ENCODE measurements at places on chromosomes 5 and 9.

GRCh38 chr5:3343211-3343610 is 252.4 kb upstream of the IRX1 start:
- no peak for DNase-seq

DNA sequence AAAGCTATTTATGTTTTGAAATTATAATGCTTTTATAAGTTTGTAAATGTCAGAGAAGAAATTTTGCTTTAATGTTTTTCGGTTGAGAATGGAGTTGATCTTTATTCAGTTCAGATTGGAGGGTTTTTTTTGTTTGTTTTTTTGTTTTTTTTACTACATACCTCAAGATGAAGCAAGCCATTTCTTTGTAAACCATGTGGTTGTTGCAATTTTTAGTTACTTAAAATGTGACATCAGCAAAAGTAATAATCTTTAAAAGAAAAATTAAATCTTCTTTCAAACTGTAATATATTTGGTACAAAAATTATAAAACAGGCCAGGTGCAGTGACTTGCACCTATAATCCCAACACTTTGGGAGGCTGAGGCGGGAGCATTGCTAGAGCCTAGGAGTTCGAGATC is 102.6 kb downstream of the CDC42SE2 start:
- DNase-seq = no peak

GRCh38 chr5:148965511-148966265 is 97.2 kb downstream of the SH3TC2 start:
- DNase-seq = peak; percentile 99

DNA sequence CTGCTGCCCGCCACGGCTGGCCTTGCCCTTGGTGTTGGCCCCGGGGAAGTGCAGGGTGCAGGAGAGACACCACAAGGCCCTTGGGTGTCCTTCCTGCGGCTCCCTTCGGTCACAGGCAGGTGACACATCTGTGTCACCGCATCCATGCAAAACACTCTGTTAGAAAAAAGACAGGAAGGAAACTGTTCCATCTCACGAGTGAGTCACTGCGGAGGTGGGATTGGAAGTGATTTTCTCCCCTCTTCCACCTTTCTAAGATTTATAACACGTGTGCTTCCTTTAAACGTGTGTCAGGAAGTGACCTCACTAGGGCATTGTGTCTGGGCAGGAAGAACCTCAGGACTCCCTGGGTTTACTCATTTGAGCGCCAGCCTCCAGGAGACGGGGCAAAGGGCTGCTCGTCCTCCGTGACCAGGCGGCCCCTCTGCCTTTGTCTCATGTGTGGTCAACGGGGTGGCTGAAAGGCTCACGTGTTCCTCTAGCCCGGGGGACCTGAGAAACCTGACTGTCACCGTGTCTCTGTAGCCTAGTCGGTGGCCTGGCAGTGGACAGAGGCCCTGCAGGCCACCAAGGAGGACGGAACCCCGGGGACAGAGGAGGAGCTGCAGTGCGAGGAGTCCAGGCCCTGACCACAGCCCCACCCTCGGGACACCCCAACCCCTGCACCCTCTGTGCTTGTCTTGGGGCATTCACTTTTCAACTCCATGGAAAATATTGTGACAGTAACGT is 4.9 kb upstream of the LCN1 start:
- DNase-seq = peak; percentile 13

DNA sequence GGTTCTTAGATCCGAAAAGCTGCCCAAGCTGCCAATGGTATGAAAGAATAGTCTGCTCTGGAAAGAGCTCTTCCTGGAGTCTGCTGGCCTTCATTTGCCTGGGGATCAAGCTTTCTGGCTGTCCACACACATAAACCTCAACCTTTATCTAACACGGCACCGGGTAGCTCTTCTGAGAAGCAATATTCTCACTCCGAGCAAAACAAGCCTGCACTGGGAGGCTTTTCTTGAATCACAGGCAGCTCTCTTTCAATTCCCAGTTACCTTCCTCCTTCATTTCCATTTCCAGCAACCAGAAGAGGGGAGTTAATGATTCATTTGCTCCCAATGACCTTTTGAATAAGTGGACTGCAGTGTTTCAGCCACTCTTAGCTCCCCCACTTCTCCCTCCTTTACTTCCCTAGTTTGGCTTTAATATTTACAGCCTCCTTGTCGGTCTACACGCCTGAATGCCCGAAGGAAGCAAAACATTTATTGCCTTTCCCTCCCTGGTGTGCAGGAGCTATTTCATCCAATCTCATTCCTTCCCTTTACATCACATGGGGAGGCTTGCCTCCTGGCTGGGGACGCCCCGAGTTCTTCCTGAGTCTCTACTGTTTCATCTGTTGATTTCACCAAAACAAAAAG is 187.1 kb downstream of the ARHGEF28 start:
- DNase-seq = no peak

DNA sequence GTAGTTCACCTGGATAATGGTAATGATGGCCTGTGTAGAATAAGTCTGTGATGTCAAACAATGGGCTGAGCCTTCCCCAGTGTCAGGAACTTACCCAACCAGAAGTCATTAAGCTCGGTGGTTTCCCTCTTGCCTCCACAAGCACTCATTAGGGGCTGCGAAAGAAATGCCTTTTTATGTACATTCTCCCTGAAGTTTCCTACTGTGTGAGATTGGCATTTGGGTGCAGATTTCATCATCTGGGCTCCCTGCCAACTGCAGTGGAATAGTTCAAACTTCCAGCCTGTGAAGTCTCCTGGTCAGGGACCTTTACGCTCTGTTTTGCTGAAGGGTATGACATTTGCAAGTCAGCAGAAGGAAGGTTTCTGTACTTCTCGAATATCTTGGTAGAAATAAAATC is 41.6 kb upstream of the TMEM215 start:
- peak; percentile 1 for DNase-seq

DNA sequence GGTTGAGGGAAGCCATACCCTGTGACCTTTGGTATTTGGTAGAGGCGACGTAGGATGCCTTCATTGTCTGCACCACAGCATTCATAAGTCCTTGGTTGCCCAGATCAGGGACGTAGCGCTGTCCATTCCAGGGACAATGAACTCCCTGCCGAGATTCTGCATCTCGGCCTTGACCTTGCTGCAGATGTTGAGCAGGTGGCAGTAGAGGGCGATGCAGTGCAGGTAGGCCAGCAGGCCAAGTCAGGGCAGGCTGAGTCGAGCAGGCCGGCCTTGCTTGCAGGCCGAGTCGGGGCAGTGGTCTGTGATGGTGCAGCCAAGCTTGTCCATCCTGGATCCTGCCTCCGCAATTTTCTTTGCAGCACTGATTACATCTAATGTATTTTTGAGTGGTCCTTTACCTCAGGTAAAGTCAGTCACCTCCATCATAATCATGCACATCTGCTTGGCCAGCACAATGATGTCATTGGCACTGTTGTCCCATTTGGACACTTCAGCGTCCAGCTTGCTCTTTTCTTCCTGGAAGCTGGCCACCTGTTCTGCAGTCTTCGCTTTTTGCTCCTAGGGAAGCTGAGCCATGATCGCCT is 93.4 kb upstream of the CCDC112 start:
- DNase-seq = no peak

DNA sequence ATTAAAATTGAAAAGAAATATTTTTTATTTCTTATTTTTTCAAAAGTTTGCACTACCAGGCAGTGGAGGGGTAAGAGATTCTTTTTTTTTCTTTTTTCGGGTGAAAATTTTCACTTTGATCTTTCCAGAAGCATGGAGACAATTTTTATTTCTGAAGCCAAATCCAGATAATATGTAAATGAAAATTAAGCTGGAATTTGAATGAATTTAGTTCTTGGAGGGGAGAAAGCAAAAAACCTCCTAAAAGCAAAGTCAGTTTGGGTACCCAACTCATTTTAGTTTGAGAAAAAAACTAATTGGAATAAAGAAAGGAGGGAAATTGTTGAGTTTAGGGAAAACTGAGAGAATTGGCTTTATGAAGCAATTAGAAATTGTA is 872 bp downstream of the ZNF618 start:
- no peak for DNase-seq

DNA sequence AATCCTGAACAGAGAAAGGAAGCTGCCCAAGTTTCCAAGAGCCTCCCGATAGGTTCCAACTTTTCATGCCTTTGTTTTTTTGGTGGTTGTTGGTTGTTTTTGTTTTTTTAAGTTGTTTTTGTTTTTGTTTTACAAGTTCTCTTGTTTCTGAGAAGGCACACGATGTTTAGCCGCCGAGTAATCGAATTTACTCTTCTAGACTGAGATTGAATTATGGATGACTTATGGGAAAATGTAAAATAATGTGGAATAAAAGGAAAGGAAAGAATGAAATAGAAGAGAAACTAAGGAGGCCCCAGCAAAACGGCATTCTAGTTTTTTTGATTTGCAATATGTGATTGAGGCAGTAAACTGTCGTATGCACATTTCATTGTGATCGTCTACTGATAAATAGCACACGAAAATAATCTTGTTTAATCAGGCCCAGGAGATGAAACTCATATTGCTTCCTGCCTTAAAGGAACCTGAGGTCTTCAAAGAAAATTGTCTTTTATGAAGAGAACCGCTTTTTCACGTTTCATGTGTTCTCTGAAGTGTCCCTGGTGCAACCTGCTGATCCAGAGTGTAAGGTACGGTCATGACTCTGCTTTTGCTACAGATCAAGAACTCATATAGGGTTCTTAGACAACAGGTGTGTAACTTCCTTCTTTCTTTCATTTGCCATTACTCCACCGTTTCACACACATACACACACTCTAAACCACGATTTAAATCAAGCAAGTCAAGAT is 1.3 kb upstream of the GNAQ start:
- DNase-seq = no peak

- DNase-seq = peak; percentile 36
Measured at GRCh38 chr9:107737987-107738743, 248.6 kb upstream of the KLF4 start.

GRCh38 chr5:91849069-91849468 is 466.0 kb upstream of the ARRDC3 start:
- no peak for DNase-seq

DNA sequence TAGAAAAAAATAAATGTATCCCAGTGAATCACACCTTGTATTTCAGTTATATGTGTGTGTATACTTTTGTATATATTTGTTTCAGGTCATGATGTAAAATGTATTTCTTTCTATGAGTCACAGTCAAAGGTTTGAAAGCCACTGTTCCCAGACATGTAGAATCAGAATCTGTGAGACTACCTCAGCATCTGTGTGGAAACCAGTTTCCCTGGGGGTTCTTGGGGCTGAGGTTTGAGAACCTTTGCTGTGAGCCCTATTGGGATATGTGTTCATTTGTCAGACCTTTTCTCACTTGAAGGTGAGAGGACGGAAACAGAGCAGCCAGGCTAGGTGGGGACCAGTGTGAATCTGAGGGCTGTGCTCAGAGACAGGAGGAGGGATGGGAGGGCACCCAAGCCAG is 78.7 kb upstream of the SAP30L start:
- no peak for DNase-seq

GRCh38 chr5:57859626-57860025 is 377.0 kb upstream of the ACTBL2 start:
- DNase-seq = no peak

DNA sequence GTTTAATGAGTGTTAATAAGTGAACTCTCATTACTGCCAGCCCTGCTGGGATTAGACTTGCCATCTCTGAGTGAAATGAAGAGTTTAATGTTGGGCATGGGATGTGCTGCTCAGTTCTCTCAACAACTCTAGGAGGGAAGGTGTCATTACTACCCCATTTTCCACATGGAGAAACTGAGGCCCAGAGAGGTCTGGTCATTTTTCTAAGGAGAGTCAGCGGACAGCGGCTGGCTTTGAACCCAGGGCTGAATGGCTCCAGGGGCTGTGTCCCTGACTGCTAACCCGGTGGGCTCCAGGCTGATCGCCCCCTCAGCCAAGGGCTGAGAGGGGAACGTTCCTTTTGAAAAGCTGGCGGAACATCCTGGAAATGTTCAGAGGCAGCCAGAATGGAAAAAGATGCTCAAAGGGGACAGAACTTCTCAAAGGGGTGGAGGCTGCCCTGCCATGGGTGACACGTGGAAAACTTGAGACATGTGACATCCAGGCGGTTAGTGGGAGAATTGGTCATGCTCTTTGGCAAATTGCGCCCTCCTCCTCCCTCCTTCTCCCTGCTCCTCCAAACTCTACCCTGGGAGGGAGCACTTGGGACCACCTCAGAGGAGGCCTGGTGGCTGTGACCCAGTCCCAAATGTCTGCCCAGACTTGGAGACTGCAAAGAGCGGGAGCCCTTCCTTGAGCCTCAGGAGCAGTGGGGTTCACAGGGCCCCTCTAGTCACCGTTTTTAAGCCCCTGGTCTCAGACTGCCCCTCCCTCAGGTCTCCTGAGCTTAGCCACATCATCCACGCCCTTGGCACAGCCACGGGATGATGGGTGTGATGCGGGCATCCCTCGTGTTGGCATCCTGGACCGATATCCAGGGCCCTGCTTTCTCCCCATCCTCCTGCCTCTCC is 28.7 kb downstream of the DNM1 start:
- DNase-seq = peak; percentile 31

DNA sequence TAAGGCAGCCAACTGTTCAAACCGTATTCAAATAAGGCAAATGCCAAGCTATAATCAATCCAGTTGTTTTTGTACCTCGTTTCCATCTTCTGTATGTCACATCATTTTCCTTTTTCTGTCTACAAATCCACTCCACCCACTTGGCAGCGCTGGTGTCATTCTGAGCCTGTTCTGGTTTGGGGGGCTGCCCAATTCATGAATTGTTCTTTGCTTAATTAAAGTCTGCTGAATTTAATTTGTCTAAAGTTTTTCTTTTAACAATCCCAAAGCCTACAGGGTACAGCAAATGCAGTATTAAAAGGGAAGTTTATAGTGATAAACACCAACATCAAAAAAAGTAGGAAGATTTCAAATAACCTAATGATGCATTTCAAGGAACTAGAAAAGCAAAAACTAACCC is 93.3 kb downstream of the GTF3C4 start:
- no peak for DNase-seq

DNA sequence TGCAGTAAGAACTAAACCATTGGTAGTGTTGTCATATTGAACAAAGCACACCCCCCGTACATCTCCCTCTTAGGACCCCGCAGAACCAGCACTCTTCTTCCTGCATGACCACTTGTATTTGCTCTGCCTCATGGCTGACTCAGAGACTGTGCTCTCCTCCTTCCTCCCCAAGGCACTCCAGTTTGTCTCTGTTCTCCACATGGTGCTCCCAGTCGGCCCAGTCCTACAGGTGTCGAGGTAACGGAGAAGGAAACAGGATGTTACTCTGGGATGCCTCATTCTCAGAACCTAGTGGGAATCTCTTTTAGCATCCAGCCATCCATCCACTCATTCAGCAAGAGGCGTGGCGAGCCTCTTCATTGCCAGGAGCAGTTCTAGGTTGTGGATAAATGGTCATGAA is 97.0 kb upstream of the NIPAL4 start:
- no peak for DNase-seq

- DNase-seq = no peak
Measured at GRCh38 chr9:36874261-36874660, 159.8 kb downstream of the PAX5 start.

- DNase-seq = peak; percentile 91
Measured at GRCh38 chr9:112061152-112061740, 113.9 kb downstream of the SUSD1 start.

- no peak for DNase-seq
Measured at GRCh38 chr9:603126-603525, 238.4 kb upstream of the DMRT1 start.

DNA sequence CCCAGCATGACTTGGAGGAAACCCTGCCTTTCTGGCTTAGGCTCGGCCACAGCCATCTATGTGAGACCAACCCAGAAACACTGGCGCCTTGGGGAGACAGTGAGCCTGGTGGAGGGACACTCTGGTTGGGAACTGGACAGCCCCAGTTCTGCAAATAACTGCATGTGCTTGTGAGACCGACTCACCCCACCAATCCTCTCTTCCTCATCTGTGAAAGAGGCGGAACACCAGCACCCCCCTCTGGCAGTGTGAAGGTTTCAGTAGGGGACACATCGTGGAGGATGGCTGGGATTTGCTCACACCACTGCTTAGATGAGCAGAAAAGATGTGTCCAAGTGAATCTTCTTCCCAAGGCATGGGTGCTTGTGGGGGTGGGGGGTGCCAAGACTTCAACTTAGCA is 43.4 kb upstream of the N4BP3 start:
- no peak for DNase-seq

Measured in SJSA1 (cell line).